ENCODE measurements at places on chromosomes 3 and 15. TPM values are rescaled to one million over a fixed set of nuclear protein-coding genes. Genes with fewer than 3 reads are reported as not detected.

The MCF2L2 gene
- 3.1 TPM for total RNA-seq

The CCR5 gene
- not detected for total RNA-seq

The HACD3 gene
- 70.9 TPM for total RNA-seq

The DGKG gene
- total RNA-seq = 4.4 TPM

DNA sequence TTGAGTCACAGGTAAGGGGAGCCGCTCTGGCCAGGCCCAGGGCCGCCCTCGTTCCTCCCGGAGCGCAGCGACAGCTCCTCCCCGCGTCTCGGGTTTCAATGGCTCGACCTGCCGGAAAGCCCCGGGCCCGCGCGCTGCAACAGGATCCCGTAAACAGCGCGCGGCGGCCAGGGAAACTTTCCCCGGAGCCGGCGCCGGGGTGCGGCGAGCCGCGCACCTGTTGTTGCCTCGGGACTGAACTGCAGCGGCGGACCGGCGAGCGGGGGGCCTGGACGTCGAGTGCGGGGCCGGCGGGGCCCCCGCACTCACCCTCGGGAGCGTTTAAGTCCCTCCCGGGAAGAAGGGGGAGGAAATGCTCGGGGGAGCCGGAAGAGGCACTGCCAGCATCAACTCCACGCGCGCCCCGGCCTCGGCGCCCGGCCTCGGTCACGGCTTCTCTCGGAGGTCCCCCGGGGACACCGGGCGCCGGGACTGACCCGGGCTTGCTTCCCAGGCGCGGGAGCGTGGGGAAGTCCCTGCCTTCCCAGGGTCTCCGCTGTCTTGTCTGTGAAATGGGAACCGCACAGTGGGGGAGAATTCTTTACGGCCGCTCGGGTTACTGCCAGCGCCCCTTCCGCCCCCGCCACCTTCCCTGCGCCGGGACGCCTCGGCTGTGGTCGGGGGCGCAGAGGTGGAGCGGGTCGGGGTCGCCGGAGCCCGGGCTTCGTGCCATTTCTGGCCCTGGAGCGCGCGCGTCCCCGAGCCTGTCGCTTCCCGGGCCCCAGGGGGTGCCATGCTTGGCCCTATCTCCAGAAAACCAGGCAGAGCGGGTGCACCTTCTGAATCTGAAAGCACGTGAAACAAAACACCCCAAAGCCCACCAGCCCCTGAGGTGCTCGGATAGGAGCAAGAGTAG lies 7.5 kb upstream of the PGPEP1L start:
- DNase-seq = no peak

DNA sequence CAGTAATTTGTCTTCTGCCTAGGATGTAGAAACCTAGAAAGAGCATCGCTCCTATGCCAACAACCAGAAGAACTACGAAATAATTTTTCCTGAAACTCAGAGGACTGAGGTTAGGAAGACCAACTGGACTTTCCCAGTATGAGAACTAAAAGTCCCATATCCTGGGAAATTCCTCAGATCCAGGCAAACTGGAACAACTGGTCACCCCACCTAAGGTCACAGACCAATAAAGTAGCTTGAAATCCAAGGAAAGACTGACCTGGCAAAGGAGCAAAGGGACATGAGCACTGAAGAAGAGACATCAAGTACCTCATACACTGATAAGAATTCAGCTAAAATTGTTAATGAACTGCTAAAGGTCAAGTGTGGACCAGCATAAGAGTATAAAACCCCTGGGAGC lies 6.6 kb downstream of the RPL39L start:
- no peak for DNase-seq

- DNase-seq = no peak
Measured at GRCh38 chr3:61530355-61530754, 31.0 kb upstream of the PTPRG start.

DNA sequence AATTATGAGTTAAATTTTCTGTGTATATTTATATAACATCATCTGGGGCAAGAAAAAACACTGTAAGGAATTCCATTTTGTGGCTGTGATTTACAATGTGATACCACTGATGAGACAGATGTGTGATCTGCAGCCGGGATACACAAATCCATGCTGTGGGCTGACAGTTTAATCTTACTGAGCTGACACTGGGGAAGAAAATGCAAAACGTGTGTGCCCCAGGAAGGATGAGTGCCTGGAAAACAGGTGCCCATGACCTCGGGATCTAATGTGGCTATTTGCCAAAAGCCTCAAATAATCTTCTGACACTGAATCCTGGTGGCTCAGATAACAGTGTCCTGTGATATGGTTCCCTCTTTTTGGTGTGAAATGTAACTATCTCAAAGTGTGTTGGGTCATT lies 10.5 kb downstream of the MYRIP start:
- no peak for DNase-seq

DNA sequence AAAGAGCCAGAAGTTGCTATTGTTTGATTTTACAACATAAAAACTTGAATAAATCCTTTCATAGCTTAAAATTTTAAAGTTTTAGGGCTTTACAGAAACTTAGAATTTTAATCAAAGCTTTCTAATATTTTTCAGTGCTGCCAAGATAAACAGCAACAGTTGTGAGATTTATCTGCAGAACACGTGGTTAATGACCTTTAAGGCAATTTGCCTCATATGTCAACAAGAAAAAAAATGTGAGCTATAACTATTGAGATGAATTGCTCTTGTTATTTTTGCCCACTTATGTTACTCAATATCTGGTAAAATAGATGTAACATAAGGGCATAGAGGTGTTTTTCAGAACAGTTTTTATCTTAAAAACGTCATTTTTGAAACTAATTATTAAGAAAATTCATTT lies 96.7 kb upstream of the NECTIN3 start:
- no peak for DNase-seq

DNA sequence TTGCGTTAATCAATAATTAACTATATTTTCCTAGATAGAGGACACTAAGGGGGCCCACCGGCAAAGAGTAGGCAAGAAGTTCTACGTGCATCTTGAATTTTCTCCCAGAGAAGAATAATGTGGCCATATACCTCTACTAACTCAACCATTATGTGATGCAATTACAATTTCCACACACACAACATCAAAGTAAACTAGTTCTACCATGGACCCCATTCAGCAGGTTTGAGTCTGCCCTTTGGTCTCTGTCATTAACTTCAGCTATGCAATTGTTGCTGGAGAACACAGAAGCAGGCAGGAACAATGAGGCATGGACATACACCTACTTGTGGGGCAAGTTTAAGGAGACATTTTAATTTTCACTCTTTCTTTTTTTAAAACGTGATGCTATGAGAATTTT lies 705.9 kb downstream of the PDCD6IP start:
- DNase-seq = no peak

DNA sequence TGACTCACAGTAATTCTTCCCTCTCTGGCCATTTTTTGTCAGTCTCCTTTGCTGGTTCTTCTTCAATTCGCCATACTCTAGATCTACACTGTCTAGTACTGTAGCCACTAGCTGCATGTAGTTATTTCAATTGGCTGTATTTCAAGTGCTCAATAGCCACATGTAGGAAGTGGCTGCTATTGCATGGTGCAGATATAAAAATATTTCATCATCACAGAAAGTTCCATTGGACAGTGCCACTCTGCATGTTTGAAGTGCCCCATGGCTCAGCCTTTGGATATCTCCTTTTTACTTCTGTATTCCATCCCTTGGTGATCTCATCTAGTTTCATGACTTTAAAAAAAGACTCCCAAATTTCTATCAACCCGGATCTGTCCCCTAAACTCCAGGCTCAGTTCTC lies 22.1 kb downstream of the PPP2R3A start:
- no peak for DNase-seq

DNA sequence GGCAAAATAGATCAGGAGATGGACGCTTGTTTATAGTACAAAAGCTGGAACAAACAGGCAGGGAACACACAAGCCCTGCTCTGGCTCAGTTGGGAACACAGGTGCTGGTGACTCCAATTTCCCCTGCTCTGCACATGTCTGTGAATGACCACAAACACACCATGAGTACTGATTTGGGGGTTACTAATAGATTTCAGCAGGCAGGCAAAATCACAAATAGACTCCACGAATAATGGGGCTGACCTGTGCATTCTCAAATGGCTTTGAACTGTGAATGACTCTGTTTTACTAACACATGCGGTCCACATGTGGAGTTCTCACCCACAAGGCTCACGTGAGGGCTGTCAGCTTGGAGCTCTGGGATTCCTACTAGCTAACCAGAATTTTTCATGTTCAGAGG lies 3.9 kb downstream of the RTP3 start:
- no peak for DNase-seq

DNA sequence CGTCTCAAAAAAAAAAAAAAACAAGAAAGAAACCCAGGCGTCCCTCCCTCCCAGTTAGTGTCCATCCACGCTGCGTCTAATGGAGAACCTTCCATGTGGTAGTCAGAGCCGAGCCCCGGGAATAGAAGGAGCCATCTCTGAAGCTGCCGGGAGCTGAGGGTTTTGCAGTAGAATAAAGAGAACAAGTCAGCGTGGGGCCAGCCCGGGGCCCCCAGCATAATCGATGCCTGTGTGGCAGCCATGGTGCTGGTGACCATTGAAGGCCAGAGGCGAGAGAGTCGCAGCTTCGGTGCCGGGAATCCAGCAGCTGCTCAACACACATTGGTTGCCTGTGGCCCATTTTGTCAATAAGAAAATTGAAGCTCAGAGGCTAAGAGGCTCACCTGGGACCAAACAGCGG lies 151.7 kb downstream of the CHSY1 start:
- DNase-seq = no peak

GRCh38 chr3:141448606-141449220 lies 38.1 kb upstream of the RASA2 start:
- DNase-seq = no peak

DNA sequence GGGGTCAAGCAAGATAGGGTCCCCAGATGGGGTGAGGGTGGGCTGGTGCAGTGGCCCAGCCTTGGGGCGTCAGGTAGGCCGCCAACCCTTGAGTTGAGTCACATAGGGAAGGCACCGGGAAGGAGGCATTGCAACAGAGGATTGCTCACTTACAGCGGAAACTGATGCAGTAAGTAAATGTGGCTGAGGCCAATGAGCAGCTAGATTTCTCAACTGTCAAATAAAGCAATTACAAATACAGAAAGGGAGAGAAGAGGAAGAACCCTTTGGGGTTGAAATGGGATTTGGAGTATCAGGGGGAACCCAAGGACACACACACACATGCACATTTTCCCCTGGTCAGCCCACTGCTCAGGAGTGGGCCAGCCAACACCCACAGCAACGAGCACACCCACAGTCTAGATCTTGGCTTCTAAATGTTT lies 44.0 kb downstream of the CHSY1 start:
- no peak for DNase-seq

- no peak for DNase-seq
Measured at GRCh38 chr3:21446027-21446426, 305.0 kb downstream of the ZNF385D start.

DNA sequence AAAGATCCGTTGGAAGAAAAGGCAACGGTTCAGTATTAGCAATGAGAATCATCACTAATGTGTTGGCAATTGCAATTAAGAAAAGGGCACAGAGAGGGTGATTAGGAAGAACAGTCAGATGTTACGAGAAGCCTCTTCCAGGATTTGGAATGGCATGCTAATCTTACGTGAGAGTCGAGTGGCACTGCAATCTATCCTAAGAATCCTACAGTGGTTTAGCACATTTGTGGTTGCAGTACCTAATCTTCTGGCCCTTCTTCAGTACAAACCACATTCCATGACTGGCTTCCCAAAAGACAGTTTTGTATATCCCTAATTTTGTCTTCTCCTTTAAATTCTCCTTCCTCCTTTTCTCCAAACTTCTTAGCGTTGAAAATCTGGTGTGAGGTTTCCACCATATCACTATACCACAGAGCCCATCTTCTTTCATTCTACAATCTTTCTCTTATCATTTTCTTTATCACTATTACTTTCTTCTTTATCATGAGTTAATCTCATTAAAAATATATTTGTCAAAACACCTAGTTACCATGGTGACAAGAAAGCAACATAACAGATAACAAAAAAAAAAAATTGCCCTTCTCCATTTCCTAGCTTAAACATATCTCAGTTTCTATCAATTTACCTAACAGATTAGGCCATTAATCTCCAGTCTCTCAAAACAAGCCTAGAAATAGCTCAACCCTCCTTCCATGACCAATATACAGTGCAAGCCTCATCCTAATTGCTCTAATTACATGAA lies 60.1 kb downstream of the IGSF11 start:
- no peak for DNase-seq

GRCh38 chr3:134536781-134537180 lies 50.9 kb downstream of the CEP63 start:
- no peak for DNase-seq

DNA sequence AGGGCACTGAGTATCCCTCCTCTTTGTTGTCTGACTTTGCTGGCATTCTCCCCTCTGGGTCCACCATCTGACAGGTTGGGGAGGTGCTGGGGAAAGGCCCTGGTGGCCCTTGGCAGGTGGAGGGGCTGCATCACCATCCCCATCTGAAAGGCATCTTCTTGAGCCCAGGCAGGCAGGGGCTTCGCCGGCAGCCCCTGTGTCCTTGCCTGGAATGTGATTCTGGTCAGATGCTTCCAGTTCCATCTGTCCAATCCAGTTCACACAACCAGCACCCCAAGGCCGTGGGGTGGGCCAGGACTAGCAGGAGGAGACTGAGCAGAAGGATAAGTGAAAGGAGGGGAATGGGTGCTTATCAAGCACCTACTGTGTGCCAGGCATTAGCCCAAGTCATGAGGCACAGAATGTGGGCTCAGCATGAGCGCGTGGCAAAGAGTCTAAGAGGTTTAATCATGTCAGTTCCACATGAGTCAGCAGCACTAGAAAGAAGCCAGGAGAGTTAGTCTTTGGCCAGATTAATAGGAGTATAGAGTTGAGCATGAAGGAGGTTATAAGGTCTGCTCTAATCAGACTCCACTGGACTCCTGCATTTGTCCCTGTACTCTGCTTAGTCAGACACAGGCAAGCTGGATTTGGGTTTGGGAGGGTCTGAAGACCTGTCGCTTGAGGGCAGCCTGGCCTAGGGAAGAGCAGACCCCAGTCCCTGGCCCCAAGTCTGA lies 10.5 kb upstream of the TXNRD3 start:
- no peak for DNase-seq

DNA sequence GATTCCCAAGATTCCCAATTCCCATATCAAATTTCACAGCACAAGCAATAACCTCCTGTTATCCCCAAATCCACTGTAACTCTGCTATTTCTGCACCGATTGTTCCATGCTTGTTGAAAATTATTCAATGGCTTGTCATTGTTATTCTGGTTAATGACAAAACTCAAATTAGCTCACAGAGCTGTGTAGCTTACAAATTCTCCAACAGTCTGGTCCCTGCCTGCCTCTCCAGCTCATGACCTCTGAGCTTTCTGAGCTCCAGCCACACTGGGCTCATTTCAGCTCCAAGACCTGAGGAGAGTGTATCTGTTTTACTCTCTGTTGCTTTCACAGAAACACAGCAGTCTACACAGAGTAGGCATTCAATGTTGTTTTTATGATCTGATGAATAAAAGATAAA lies 3.3 kb downstream of the DPPA2 start:
- no peak for DNase-seq

Data from glomerular endothelial cell (primary cell).